Right atrium auricular region (tissue), 2 donors: ENCODE measurements at places on chromosomes 16 and 17. TPM values are rescaled to one million over a fixed set of nuclear protein-coding genes. Genes with fewer than 3 reads are reported as not detected.

GRCh38 chr17:7523033-7523432 lies 25.8 kb upstream of the TNFSF12 start:
- no peaks in the 10 kb centered on the region for H3K4me1 ChIP-seq
- no peak for DNase-seq
- no peak overlapping the region for H3K27ac ChIP-seq
- H3K27me3 ChIP-seq, result no peaks in the 10 kb centered on the region
- H3K4me3 ChIP-seq, result no peak overlapping the region
- H3K36me3 ChIP-seq, result no peaks in the 10 kb centered on the region

DNA sequence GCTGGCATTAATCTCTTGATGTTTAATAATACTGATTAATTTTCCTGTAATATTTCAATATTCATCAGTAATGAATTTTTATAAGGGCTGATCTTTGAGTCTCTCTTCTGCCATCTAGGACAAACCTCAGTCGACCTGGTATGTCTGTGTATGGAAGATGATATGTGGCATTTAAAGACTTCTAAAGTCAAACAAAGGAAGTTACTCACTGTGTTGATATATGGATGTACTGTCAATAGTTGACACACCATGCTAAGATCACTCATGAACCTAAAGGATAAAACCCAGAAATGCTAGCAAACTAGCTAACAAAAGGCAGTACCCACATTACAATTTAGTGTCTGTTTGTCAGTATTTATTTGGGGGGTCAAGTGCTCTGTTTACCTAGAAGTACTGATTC lies 380.7 kb upstream of the GOT2 start:
- H3K36me3 ChIP-seq, result no peaks in the 10 kb centered on the region
- no peak overlapping the region for H3K4me3 ChIP-seq
- no peak for DNase-seq
- no peak overlapping the region for H3K27ac ChIP-seq
- no peaks in the 10 kb centered on the region for H3K27me3 ChIP-seq
- H3K4me1 ChIP-seq, result no peaks in the 10 kb centered on the region

DNA sequence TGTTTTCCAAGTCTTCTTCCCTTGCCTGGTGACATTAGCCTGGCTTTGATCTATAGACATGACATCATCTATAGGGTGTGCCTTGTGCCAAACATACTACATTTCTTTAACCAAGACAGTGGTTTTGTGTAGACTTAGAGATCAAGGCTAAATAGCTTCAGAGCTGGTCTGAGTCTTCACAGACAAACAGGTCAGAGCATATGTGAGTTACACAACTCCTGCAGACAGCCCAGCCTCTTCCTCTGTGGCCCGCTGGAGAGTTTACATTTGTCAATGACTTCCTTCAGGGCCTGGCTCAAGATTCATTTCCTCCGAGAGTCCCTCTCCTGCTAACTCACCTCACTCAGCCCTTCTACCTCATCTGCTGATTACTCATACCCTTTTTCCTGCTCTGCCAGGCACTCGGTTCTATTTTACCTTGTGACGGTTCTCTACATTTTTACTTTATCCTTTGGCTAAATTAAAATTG lies 73.1 kb upstream of the TANC2 start:
- DNase-seq, result peak; percentile 76
- H3K4me3 ChIP-seq, result no peak overlapping the region
- H3K4me1 ChIP-seq, result no peaks in the 10 kb centered on the region
- H3K36me3 ChIP-seq, result no peaks in the 10 kb centered on the region
- H3K27ac ChIP-seq, result no peak overlapping the region
- H3K27me3 ChIP-seq, result no peaks in the 10 kb centered on the region

DNA sequence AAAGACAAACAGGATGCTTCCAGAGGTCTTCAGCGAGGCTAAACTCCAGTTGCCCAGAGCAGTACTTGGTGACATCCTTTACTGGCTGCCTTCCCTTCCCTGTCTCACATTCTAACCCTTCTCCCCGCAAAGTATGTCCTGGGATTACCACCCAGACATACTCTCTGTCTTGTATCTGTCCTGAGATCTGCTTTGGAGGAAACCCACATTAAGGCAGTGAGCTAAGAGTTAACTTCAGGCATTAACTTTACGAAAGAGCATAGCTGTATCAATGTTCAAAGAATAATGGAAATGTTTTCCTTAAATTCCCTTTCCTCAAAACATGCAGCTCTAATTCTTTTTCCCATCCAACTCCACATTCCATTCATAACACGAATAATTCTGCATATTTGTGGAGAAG lies 385.2 kb downstream of the NPIPA8 start:
- no peaks in the 10 kb centered on the region for H3K36me3 ChIP-seq
- no peaks in the 10 kb centered on the region for H3K27me3 ChIP-seq
- no peaks in the 10 kb centered on the region for H3K4me1 ChIP-seq
- no peak overlapping the region for H3K4me3 ChIP-seq

FBXO39 gene
- not detected for total RNA-seq

DNA sequence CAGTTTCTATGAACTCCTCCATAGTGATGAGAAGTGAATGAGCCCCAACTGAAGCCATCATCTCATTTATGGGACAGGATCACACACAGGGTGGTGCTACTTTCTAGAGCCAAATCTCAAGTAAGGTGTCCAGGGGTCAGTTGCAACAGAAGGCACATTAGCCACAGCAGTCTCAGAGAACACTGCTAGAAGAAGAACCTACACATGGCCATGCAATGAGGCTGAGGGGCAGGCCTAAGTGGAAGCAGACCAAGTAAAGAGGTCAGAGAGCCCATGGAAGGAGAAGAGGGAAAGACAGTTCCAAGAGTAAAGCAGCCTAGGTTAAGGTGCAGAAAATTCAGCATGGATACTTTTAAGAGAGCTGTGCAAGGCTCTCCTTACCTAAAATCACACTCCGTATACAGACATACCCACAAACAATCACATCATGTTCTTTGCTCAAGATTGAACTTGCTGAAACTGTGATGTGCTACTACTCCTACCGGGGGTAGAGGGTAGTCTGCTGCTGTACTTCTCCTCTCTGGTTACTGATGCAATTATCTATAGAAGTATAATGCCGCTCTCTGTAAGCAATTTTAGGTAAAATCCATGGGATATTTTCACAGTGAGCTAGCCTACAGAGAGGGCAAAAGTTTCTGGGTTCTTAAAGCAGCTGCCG lies 1.7 kb downstream of the ABCA8 start:
- peak overlapping the region; percentile 42 for H3K4me3 ChIP-seq
- H3K4me1 ChIP-seq, result no peaks in the 10 kb centered on the region

PRR35 gene
- total RNA-seq, result not detected

- no peak overlapping the region for H3K27ac ChIP-seq
- H3K36me3 ChIP-seq, result no peaks in the 10 kb centered on the region
- no peaks in the 10 kb centered on the region for H3K27me3 ChIP-seq
- no peaks in the 10 kb centered on the region for H3K4me1 ChIP-seq
Observed at GRCh38 chr16:53973021-53973420, 269.1 kb downstream of the FTO start.

GRCh38 chr16:76654088-76654820 lies 377.1 kb downstream of the CNTNAP4 start:
- no peaks in the 10 kb centered on the region for H3K4me1 ChIP-seq
- H3K27me3 ChIP-seq, result no peaks in the 10 kb centered on the region
- H3K36me3 ChIP-seq, result no peaks in the 10 kb centered on the region
- H3K4me3 ChIP-seq, result no peak overlapping the region
